ENCODE measurements at places on chromosomes 3 and 15.

DNA sequence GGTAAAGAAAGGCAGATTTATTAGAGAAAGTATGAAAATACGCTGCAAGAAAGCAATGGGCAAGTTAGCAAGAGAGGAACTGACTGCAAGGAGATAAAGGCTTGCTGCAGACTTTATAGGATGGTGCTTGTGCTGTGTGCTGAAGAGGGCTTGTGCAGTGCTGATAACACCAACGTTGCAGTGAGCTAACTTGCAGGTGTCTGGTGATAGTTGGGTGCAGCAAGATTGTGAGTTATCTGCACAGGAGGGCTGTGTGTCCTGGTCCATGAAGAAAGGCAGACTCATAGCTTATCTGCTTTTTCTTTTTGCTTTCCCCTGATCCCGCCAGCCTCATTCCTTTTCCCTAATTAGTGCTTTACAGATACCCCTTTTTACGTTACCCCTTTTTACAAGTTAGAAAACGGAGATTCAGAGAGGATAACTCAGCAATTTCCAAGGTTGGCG is 58.0 kb upstream of the ZNF148 start:
- no peak for DNase-seq

DNA sequence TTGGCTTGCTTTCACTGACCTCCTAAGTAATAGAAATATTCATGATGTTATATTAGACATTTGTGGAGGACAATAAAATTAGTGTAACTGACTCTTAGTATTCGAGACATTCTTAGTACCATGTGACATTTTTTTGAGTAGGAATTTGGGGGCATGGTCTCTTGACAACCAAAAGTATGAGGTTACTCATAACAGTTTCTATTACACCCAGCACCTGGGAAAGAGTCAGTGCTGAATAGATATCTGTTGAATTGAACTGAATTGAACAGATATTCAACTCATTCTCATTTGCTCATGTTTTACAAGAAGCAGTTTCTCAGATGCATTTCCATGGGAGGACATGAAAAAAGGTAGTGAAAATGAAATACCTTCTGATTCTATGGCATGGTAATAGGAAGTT is 84.4 kb downstream of the CMSS1 start:
- DNase-seq = no peak

DNA sequence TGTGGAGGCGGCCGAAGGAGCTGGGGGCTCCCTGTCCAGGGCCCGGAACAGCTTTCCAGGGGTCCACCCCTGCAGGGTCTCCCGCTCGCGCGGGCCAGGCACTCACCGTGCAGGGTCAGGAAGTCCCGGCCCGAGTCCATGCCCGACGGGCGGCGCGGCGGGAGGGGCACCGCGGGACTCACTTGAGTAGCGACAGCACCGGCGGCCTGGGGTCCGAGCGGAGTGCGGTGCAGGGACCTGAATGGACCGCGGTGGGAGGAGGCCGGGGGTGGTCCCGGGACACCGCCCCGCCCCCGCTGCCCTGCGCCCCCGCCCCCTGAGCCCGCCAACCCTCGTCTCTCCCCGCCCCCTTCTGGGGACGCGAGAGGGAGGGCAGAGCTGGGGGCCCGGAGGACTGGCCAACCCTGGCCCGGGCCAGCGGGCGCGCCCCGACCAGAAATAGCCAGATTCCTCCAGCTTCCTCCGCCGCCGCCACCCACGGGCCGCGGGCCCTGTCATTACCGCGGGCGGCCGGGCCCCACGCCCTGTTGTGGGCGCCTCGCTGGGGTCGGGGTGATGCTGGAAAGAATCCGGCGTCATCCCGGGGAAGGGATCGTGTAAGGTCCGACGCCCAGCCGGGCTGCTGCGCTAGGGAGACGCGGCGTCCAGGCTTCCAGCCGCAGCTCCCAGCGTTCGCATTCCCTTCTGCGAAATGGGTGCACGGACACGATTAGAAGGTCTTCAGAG is at the start of gene PLCD1:
Gene PLCD1, minus strand, starts transcription at position 243 of the 726 bp plus-strand sequence. Its CDS starts 103 bp downstream, at position 140.
- DNase-seq = no peak

DNA sequence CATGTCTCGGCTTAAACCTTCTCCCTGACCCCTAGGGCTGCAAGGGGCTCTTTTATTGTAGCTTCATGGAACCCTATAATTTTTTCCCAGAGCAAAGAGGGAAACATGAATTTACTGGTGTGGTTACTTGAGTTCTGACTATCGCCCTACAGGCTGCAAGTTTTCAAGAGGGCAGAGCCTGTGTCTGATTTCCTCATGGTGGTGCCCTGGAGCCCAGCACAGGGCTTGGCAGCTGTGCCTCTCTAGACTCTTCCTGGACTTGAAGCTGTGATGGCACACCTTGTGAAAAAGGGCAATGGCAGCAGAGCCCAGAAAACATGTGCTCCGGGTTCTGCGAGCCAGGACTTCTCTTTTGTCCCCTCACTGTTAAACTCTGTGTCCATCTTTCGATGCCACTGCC is 34.2 kb upstream of the TF start:
- no peak for DNase-seq

- DNase-seq = no peak
Measured at GRCh38 chr15:77516786-77517185, 96.1 kb downstream of the HMG20A start.

- no peak for DNase-seq
Measured at GRCh38 chr15:101213147-101213546, 38.7 kb downstream of the CHSY1 start.

DNA sequence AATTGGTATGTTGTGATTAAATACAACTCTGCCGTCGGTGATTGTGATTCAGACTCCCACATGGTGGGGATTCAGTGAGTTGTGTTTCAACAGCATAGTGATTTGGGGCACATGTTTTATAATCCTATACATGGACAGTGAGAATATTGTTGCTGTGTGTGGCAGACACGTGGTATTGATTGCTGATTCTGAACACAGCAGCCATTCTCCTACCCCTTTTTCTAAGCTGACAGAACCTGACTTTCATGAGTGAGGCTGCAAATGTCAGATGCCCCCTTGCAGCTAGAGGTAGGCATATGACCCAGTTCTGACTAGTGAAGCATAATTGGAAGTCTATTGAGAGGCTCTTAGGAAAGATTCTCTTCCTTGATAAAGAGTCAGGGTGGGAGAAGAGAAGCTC is 155.0 kb upstream of the STRIT1 start:
- DNase-seq = no peak

DNA sequence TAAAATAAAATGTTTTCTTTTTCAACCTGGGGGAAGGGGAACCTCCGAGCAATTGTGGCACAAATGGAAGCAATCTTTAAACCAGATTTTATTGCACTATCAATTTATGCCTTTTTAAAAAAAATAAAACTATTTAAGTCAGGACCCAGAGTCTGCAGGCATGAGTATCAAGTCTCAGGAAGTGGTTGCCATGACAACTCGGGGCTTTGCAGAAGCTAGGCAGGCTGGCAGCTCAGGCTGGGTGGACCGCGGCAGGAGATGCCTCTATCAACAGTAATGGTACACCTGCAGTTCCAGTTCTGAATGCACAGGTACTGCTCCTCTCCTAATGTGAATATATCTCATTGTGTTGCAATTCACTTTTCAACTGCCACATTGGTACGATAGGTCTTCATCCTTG is 447.7 kb downstream of the GABRG3 start:
- no peak for DNase-seq

GRCh38 chr3:78116874-78117273 is 1077.0 kb downstream of the ROBO2 start:
- no peak for DNase-seq
